Osteoblast (primary cell): ENCODE measurements at places on chromosomes 5 and 9.
A peak's percentile ranks its signal among the peaks of the same experiment; 100 is the strongest.

GRCh38 chr9:130340011-130340410 is 74.5 kb downstream of the HMCN2 start:
- DNase-seq = no peak

- DNase-seq = no peak
Observed at GRCh38 chr9:89716559-89716958, 111.7 kb downstream of the GADD45G start.

GRCh38 chr5:132775476-132775961 is 1.5 kb downstream of the SEPTIN8 start:
- DNase-seq = peak; percentile 92

DNA sequence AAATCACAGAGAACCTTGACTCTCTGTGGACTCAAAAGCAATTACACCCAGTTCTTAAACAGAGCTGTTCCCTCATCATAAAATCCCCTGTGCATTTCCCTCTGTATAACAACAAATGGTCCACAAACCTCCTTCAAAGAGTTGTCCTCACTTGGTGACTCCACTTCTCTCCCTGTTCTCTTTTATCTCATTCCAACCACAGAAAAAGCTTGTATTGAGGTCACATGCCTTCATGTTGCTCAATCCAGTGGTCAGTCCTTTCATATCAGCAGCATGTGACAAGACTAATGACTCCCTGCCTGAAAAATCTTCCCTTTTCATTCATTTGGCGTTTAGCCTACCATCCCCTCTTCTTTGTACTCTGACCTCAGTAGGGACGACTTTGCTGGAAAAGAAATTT is 158.0 kb downstream of the DEPDC1B start:
- peak; percentile 70 for DNase-seq

DNA sequence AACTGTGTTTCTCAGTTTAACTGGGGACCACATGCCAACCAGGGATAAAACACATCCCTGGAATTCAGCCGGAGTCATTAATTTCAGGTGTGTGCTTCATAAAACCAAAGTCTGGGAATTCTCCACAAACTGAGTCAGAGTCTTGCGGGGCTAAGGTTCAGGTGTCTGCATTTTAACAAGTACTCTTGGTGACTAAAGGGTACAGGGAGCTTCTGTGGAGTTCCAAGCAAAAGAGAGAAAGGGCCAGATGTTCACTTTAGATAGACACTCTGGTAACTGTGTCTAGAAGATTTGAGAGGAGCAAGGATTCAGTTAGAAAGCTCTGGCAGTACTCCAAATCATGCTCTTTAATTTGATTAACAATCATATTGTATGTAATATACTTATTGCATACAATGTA is 4.0 kb downstream of the NADK2 start:
- DNase-seq = no peak

DNA sequence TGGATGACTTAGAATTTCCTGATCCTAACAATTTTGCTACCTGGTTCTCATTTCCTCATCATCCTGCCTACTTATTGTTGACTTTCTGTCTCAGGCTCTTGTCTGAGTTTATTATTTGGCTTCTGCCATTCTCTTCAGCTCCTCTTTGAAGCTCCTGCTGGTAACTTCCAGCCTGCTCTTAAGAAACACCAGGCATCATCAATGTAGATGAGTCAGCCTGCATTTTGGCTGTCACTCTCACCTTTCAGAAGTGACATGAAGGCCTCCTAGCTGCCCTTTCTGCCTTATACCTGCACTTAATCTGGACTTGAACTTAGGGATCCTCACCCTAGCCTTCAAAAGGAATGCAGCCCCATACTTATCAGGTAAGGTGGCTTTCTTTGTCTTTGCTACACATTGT is 551.8 kb upstream of the ZNF608 start:
- DNase-seq = no peak

DNA sequence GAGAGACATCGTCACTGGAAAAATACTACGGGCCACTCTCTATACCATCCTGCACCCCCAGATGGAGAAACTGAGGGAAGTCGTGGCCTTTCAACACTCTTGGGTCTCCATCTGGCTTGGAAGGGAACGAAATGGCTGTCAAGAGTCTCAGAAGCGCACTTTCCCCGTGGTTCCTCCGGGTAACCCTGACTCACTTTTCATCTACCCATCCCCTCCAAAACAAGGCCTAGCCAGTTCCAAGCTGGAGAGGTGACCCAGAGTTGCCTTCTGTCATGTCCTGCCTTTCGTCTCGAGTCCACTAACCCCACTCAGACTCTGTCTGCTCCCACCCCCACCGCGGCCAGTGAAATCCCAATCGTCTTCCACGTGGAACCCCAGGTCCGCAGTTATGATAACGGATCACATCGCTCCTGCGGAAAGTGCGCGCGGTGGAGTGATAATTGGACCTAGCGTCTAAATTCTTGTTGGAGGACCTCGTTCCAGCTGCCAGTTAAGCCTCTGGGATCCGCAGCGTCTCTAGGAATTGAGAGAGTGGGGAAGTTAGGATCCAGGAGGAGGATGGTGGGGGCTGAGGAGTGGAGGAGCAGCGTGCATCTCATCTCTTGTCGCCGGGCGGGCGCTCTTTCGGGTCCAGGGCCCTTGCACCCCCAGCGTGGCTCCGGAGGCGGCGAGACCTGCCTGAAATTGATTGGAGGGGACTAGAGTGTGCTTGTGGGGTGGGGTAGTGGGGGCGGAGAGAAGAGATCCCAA is 4.6 kb downstream of the CDKN2A start:
- no peak for DNase-seq

DNA sequence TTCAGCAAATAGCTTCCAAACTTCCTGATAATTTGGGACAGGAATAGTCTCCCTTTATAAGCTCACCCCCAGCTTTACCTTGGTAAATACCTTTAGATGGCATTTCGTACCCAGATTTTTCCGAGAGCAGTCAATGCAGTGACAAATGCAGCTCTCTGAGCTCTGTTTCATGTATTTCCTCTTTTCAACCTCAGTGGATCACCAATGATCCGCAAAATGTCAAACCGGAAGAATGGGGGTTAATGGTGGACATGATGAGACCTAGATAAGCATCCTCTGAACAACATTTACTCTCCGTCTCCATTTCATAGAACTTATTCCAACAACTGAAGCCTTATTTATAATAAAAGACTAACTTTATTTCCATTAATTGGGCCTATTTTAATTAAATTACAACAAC is 227.3 kb downstream of the MCTP1 start:
- no peak for DNase-seq
